ENCODE measurements at places on chromosomes 1 and 21.

DNA sequence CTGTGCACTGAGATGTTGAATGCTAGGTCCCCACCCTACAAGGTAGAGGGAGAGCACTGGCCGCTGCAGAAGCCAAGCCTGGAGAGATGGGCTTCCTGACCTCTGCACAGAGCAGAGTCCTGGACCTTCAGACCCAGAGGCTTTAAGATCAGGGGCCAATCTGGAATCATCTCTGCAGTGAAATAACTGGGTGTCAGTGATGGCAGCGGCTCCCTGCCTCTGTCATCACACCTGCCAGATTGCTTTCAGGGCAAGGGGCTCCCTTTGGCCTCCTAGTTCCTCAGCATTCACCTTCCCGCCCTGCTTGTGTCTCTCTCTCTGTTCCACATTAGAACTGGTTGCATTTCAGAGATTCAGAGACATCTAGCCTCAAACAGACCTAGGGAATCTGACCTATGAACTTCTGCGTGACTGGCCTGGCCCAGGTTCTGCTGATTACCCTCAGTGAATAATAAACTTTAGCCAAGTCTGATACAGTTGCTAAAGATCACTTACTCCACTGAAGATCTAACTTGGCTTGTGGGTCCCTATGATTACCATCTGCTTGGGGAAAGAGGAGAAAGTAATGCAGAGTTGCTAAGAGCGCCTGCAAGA is 87.8 kb downstream of the ATP1A1 start:
- DNase-seq, result no peak

DNA sequence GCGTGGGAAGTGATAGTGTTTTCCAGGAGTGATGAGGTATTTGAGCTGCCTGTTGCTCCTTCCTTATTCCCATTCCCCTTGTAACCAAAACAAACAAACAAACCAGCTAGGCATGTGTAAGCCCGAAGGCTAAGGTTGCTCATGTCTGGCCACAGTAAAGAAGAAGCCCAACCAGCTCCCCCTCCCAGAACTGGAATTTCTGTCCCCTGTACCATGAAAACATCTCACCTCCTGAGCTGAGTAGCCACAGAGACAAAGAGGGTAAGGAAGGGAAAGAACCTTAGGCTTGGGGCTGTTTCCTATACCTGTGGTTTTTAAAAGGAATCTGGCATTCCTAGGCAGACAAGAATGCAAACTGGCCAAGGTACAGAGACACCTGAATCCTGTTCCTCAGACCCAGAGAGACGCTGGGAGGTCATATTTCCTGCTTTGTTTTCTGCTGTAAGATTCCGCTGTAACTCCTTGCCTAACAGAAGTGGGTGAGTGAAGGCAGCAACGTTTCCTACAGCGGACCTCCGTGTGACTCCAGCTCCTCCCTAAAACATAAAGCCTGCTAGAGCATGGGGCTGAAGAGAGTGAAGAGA is 41.7 kb upstream of the RAB4A start:
- no peak for DNase-seq

DNA sequence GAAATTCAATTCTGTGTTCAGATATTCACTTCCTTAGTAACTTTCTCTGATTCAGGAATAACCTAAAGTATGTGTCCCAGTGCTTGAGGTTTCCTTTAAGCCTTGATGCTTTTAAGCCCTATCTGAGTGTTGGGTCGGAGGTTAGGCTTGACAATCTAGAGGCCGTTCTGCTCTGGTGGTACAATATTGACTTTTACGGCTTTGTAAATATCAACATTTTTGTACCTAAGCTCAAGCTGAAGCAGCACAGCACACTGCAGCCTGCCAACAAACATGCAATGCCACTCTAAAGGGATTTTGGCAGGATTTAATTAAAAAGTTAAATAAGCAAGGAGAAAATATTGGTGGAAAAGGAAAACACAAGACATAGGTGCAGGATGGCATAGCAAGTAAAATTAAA is 279.2 kb downstream of the NEGR1 start:
- no peak for DNase-seq

- no peak for DNase-seq
These were observed 116.3 kb downstream of the PEX14 start for GRCh38 chr1:10591010-10591409.

- DNase-seq, result no peak
These were observed 29.0 kb downstream of the SSBP3 start for GRCh38 chr1:54377040-54377691.

DNA sequence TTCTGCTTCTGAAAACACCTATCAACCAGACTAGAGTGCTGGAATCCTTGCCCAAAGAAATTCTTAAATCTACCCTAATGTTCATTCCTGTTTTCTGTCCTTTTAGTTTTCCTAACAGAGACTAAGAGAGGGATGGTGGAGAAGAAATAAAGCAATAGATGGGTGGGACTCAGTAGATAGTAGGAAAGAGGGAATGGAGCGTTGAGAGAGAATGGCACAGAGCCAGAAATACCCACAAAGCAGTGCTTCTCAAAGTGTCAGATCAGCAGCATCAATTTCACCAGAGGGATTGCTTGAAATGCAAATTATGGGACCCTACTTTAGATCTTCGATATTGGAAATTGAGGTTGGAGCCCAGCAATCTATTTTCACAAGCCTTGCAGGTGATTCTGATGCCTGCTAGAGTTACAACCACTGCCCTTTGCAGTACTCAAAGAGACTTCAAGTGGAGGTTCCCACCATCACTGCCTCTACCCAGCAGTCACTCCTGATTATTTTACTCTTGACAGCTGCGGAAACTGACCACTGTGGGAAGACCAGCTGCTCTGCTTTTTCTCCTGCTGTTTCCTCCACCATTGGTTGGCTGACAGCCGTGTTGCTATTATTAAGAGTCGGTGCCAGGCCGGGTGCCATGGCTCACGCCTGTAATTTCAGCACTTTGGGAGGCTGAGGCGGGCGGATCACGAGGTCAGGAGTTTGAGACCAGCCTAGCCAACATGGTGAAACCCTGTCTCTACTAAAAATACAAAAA is 11.4 kb upstream of the PRPF3 start:
- DNase-seq, result no peak

DNA sequence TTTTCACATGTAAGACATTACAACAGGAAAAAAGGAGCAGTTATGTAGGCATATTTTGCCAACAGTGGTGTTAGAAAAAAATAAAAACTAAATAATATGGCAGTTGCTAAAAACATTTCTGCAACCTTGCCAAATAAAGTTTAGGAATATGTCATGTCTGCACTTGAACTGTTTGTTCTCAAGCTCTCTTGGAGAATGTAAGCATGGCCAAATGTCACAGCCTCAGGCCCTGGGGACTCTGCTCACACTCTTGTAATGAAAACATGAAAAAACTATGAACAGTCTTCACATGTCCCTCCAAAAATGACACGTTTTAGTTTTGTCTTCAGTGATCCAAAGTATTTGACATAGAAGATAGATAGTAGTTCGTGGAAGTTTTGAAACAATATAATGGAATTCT is 753.3 kb downstream of the LTN1 start:
- DNase-seq, result no peak

GRCh38 chr1:32876341-32877210 is 5.9 kb upstream of the FNDC5 start:
- peak; percentile 17 for DNase-seq

- DNase-seq, result no peak
These were observed 4.8 kb upstream of the PTTG1IP start for GRCh38 chr21:44878053-44878982.

DNA sequence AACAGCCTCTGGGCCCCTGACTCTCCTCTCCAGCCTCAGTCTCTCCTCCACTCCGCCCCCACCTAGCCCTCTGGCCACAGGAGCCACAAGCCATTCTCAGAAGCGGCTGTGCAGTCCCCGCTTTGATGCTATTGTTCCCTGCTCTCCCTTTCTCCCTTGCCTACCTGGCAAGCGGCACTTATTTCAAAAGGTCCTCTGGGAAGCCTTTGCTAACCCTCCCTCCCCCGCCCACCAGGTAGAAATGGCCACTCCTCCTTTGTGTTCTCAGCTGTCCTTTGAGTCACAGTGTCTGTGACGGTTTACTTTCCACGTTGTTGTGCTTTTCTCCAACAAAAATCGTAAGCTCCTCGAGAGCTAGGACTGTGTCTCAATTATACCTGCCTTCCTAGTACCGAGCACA is 338.4 kb upstream of the PROX1 start:
- DNase-seq, result peak; percentile 41

DNA sequence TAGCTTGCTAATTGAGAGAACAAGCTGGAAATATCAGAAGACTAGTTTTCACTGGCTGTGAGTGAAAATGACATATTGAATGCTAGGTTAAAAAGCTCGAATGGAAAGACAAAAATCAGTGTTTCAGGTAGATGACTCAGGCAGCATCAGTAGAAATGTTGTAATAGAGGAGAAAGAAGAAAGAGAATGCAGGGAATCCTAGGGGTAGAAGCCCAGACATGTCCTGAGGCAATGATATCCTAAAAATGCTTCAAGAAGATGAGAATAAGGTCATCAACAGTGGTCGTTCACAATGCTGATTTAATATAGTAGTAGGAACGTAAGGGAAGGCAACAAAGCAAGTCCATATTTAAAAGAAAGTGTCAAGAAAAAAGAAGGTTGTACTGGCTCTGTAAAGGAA is 96.7 kb upstream of the HP1BP3 start:
- no peak for DNase-seq

DNA sequence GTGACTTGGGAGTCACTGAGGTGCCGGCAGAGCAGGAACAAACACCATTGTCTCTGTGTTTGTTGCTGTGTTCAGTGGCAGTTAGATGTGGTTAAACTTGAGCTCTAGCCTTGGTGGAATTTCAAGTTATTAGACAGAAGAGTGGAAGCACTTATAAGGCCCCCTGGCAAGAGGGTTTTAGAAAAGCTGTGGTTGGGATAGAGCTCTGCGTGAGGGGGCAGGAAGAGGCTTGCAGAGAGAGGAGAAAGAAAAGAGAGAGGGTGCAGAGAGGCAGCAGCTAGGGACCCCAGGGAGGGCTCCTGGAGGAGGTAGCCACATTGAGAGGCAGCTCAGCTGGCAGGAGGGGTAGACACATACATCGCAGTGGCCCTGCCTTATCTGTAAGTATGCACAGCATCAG is 128.2 kb downstream of the GALNT2 start:
- DNase-seq, result no peak

GRCh38 chr21:40331172-40331571 is 463.9 kb downstream of the PCP4 start:
- DNase-seq, result no peak

DNA sequence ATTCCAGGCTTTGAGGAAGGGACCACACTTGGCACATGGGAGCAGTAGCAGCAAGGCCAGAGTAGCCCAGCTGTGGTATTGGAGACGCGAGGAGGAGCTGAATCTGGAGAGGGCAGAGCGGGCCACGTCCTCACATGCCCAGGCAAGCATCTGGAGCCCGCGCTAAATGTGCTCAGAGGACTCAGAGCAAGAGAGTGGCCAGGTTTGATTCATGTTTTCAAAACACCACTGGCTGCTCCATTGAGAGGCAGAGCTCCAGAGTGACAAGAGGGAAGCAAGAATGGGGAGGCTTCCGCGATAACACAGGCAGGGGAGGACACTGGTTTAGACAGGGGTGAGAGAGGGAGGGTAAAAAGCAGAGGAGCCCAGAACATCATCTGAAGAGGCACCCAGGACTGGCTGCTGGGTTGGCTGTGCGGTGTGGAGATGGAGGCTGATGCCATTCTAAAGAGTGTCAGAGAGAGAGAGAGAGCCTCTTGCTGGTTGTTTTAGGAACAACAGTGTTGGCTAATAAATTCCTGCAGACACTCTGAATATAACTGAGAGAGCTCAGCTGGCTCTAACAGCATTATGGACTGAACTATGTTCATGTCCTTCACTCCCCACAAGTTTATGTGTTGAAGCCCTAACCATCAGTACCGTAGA is 32.3 kb downstream of the RCAN1 start:
- peak; percentile 61 for DNase-seq

- no peak for DNase-seq
These were observed at the start of gene HLX for GRCh38 chr1:220879076-220879508. Gene HLX, plus strand, starts transcription at chr1:220879443. Its CDS starts 415 bp downstream, at chr1:220879858.

- DNase-seq, result no peak
These were observed at the start of gene CROCC for GRCh38 chr1:16921391-16922185. Gene CROCC, plus strand, starts transcription at chr1:16921931. Its CDS starts 88 bp downstream, at chr1:16922019.

DNA sequence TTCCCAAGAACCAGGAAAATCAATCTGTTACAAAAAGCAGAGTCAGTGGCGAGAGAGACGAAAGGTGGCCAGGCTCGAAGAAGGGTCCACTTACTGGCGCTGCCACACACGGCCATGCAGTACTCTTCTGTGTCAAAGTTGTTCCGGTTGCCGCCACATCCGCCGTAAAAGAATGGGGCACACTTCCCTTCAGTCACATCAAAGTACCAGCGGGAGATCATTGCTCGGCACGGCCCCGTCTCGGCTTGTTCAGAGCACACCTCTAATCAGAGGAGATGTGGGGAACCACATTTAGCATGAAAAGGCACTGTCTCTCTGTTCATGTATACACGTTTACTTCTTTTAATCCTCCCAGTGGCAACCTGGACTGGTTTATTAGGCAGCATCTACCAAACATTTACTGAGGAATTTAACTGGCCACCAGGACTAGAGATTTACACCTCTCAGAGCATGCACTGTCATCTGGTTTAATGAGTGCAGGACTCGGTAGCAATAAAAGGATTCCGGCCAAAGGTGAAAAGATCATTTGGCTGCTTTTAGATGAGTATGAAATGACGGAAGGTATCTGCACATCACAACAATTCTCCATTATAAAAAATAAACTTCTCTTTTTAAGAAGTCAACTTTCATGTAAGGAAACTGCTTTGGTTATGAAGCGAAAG is 170.5 kb downstream of the APP start:
- DNase-seq, result no peak
